Bronchial smooth muscle cell (primary cell): ENCODE measurements at places on chromosomes 16 and 17. TPM values are rescaled to one million over a fixed set of nuclear protein-coding genes. Genes with fewer than 3 reads are reported as not detected.

KAT2A gene
- total RNA-seq, result 4.7 and 5.6 TPM in 2 replicates

NKD1 gene
- under 0.01 TPM in 2 replicates for total RNA-seq

SLC47A2 gene
- not detected in 2 replicates for total RNA-seq

C16orf92 gene
- total RNA-seq, result not detected in 2 replicates

CA4 gene
- total RNA-seq, result 0.09 TPM in 1 of 2 replicates, not detected in the other

ACSM5 gene
- total RNA-seq, result not detected in 2 replicates

CA5A gene
- not detected in 2 replicates for total RNA-seq

HOXB1 gene
- total RNA-seq, result not detected in 2 replicates

ZNF48 gene
- 3.1 and 4.4 TPM in 2 replicates for total RNA-seq

SCN4A gene
- total RNA-seq, result 0.09 and 0.16 TPM in 2 replicates

MMP25 gene
- total RNA-seq, result under 0.01 TPM in 1 of 2 replicates, not detected in the other

DCAKD gene
- 30.9 and 39.3 TPM in 2 replicates for total RNA-seq

SLC5A10 gene
- not detected in 2 replicates for total RNA-seq
